ENCODE measurements at places on chromosomes 6 and 20.

- no peak for DNase-seq
Measured at GRCh38 chr6:18142591-18142861, 12.4 kb downstream of the TPMT start.

DNA sequence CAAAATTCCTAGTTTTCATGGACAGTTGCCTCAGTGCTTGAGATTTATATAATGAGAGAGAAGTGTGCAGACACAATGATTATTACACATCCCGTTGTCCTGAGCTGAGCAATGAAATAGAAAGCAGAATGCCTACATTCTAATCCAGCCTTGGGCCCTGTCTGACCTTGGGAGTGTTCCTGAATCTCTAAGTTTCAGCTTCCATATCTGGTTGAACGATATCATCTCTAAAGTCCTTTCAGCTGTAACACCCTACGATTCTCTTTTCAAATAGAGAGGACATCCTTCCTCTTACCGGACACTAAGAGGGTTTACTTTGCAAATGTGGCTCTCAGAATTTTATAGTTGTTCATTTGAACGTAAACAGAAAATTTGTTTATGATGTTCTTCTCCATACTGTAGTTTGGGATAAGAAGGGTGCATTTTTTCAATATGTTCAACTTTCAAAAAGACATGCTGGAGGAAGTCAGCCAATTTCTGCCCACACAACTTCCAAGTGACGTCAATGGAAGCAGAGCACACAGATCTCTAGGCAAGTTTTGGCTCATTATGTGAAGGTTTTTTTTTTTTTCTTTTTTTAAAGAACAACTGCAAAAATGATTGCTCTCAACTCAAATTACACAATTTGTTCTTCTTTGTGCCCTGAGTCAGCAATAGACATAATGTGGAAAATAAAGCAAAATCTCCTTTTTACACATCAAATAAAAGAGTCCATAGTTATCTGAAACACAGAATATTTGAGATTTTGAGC is 50.4 kb downstream of the PDE7B start:
- no peak for DNase-seq

DNA sequence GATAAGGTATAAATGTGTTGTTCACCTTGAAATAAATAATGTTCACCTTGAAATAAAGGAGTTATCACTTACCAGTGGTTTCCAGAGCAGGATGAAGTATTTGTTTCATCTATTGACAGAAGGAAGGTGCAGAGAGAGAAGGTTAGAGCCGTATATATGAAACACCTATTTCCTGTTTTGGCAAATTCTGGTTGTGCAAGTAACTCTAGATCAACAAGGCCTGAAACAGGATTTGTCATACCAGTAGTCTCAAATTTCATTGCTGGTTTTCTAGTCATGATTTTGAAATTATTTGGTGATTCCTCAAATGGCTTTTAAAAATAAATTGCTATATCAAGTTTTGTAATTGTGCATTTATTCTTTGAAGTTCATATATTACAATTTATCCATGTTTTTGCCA is at the start of gene CRISP3:
TSS of gene CRISP3 (minus strand) at position 130 of the 400 bp plus-strand sequence. CDS start at position 109, 21 bp downstream.
- no peak for DNase-seq

GRCh38 chr6:170448751-170449630 is 104.1 kb downstream of the PSMB1 start:
- no peak for DNase-seq

DNA sequence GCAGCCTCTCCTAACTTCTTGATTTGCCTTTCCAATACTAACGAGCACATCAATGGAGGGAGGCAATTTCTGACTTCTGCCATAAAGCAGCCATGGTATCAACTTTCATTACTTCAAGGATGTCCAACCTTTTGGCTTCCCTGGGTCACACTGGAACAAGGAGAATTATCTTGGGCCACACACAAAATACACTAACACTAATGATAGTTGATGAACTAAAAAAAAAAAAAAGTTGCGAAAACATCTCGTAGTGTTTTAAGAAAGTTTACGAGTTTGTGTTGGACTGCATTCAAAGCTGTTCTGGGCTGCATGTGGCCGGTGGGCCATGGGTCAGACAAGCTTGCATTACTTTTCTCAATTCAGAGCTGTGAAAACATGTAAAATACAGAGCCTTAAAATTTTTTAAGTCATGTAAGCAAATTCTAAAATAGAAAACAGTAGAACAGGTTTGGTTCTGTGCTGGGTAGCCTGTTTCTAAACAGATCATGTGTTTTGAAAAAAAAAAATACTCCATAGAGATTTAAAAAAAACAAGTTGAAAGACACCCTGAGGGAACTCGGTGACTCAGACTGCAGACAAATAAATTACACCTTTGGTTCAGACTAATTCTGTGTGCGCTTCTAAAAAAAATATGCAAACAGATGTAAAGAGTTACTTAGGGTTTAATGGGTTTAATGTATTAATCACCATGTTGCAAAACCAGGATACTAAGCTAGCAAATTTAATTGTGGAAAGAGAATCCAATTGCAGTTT is 43.6 kb upstream of the SLC22A23 start:
- no peak for DNase-seq
